ENCODE measurements at places on chromosomes 7 and 10.
A peak's percentile ranks its signal among the peaks of the same experiment; 100 is the strongest.

- DNase-seq, result peak; percentile 37
These were observed 7.4 kb upstream of the PTPRN2 start for GRCh38 chr7:158595068-158595467.

- DNase-seq, result no peak
These were observed 321.3 kb downstream of the CACNA2D1 start for GRCh38 chr7:82122275-82122674.

DNA sequence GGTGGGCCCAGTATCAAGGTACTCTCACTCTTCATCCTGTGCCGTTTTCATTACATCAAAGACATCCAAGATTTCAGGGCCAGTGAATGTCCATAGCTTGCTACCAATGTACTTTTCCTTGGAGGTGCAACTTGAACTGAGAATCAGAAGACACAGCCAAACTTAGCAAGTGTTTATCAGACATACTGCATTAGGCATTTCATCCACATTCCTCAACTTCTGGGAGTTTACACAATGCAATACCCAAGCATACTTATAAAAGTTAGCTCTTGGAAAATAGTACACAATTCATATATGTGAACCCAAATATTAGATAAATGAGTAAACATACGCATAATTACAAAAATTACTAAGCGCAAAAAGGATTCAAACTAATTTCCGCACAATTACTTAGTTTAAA lies 216.3 kb upstream of the RHOBTB1 start:
- no peak for DNase-seq

- DNase-seq, result no peak
These were observed 18.7 kb downstream of the MPP7 start for GRCh38 chr10:28284126-28284525.

DNA sequence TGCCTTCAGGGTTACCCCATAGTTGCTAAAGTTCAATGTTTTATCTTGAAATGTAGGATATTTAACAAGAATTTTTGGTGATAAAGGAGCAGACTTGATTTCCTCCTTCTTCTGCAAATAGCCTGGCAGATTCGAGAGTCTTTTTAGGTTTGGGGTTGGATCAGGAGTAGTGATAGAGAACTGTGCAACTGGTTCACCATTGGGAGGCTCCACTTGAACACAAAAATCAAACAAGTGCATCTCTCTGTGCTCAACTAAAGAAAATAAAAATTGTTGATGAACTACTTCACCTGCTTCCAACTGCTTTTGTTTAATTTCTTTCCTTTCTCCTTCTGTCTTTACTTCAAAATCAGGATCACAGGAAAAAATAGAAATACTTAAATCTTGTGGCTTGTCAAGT lies 58.5 kb downstream of the MACC1 start:
- DNase-seq, result no peak

- peak; percentile 90 for DNase-seq
These were observed 6.6 kb upstream of the WDR91 start for GRCh38 chr7:135217645-135218509.

- DNase-seq, result no peak
These were observed 40.9 kb upstream of the WDR11 start for GRCh38 chr10:120810298-120810697.

DNA sequence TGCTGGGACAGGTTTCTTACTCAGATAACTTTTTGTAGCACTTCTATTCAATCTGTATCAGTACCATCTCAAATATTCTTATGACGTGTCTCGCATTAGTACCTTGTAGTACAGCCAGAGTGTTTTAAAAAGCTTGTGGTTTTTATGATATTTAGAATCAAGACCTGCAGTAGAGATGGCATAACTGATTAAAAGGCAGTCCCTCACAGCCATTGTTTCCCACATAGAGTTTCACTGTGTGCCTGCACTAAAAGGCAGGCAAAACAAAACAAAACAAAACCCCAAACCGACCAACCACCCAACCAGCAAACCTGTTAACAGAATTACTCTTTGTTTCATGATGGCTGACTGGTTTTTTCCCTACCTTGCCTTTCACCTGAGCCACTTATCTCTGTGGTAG lies 221.3 kb upstream of the DGKB start:
- no peak for DNase-seq

GRCh38 chr7:95095966-95096540 lies 188.7 kb downstream of the PPP1R9A start:
- DNase-seq, result no peak

DNA sequence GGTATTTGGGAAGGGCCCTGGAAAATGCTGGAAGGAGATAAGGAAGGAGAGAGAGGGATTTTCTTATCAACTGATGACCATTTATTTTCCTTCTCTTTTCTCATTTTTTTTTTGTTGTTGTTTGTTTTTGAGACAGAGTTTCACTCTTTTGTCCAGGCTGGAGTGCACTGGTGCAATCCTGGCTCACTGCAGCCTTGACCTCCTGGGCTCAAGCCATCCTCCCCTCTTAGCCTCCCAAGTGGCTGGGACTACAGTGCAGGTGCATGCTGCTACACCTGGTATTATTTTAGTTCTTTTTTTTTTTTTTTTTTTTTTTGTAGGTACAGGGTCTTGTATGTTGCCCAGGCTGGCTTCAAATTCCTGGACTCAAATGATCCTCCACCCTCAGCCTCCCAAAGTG lies 52.2 kb downstream of the HIP1 start:
- no peak for DNase-seq

DNA sequence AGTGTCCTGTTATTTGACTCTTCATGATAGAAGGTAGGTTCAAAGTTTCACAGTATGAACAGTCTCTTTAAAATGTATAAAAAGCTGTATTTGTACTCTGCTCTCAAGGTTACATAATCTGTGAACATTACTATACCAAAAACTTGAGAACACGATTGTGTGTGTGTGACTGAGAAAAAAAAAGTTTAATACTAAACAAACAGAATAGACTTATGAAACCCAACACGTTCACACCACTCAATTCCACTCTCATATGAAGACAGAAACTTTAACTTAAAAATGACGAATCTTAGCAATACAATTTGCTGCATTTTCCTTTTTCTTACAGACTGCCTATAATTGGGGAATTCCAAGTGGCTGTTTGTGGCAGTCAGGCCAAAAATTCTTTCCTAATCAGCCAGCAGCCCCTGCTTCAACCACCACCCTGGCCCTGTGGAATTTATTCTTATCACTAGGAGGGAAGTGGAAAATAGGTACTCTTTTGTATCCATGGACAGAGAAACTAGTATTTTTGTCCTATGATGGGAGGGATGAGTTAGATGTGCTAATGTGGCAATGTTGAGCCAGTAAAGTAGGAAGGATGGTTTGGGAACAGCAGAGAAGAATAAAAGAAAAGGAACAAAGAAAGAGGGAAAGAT lies 42.8 kb downstream of the MINDY3 start:
- DNase-seq, result no peak

- DNase-seq, result peak; percentile 70
These were observed 82.9 kb upstream of the AFAP1L2 start for GRCh38 chr10:114486938-114487814.

DNA sequence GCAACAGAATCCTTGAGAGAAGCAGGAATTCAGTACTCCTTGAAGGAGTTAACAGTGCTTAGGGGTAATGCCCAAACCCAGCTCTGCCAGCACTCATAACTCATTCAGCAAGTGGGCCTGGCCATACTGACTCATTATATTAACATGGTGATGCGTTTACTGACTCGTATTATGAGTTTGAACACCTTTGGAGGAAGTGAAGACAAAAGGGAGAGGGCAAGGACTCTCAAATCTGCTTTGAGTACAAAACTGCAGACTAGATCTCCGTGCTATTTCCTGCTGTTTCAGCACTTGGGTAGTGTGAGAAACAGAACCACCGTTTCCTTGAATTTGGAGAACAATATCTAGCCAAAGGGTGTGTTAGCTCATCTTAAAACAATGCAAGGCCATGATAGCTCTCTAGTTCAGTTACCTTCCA lies 30.8 kb downstream of the SLC16A9 start:
- DNase-seq, result no peak

DNA sequence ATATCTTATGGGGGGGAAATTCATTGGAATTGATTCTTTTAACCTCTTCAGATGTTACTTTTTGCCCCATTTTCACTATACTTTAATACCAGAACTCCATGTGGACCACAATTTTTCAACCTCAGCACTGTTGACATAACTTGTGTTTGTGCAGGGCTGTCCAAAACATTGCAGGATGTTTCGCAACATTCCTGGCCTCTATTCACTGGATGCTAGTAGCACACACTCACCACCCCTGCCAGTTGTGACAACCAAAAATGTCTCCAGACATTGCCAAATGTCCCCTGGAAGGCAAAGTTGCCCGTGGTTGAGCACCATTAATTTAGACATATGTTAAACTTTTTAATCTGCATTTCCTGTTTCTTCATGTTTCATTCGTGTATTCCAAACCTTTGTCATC lies 234.7 kb downstream of the GFRA1 start:
- no peak for DNase-seq

GRCh38 chr7:137538361-137538762 lies 194.8 kb upstream of the PTN start:
- DNase-seq, result no peak

DNA sequence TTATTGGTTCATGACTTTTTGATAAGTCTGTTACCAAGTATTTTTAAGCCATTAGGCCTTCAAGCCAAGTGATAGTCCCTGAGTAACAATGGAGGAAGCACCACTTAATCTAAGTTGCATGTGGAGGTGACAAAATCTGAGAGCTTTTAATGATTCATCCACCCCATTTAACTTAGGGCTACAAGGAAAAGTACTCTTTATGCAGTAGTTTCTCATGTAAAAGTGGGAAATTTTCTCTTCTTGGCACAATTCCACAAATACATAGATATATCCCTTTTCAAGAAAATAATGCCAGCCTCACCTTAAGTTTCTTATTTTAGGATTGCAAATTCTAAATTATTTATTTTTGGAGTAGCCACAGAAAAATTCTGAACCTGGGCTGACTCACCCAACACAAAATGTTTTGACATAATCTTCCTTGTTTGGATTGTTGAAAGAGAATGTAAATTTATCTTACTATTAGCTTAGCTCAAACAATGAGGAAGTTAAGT lies 85.7 kb downstream of the SUGCT start:
- DNase-seq, result peak; percentile 9

DNA sequence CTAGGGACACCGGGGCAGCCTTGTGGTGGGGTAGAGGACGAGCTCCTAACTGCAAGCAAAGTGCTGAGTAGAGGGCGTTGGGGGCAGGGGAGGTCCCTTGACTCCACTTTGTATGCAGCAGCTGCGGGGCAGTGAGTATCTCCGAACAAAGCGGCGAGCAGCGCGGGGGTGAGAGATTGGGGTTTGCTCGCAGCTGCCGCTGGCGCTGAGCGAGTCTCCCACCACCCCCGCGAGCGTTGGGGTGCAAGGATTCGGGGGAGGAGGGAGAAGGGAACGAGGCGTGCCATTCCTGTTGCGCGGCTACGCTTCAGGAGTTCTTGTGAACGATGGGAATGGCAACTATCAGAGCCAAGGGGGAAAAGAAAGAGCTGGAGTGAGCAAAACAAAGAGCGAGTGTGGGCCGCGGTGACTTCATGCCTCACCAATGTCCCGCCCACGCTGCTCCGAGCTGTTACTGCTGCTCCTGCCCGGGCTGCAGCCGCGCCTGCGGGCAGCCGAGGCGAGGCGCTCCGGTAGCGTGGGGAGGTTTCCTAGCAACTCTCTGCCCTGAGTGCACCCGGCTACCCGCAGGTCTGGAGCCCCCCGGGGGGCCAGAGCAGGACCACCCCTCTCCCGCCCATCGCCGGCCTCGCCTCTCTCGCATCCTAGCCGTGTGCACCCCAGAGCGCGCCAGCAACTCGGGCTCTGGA lies at the start of gene ITGB8:
TSS of gene ITGB8 (plus strand) at position 662 of the 689 bp plus-strand sequence. CDS start 907 bp downstream, outside the sequence.
- peak; percentile 97 for DNase-seq

DNA sequence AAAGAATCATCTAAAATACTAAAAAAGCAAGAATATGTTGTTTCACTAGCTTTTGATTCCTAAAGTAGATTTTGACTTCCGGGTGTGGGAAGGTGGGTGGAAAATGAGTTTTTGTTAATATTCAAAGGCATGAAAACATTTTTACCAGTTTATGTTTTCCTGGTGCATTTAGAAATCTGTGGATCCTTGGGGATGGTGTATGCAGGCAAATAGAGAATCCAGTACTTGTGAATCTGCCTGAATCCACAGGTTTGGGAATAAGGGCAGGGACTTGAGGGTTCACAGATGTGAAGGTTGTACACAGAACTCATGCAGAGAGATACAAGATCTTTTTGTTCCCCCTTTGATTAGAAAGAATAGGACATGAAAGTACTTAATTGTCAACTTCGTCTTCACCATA lies 22.4 kb downstream of the AUTS2 start:
- DNase-seq, result no peak

DNA sequence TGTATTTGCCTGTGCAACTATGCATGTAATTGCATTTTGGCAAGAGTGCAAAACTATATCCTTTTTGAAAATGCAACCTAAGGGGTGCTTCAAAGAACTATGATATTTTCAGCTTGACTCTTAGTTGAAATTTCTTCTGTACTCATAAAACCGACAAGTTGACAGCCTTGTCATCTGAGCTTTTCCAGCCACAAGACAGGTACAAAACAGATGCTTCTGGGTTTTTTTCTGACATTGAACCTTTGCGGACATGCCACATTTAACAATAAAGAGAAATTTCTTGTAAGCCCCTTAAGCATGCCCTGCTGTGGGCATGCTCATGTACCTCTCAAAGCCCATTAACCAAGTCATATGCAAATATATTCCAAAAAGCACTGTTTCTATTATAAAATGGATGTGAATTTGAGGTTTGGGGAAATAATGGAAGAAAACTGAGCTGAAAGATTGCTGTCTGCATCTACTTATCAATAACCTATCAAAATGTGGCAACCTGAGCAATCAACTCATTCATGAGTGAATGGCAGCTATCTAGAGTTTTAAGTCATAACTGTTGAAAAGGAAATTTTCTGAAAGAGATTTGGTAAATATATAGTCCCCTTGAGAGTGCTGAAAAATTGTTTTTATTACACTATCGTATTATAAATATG lies 1117.0 kb upstream of the LRRTM3 start:
- no peak for DNase-seq

DNA sequence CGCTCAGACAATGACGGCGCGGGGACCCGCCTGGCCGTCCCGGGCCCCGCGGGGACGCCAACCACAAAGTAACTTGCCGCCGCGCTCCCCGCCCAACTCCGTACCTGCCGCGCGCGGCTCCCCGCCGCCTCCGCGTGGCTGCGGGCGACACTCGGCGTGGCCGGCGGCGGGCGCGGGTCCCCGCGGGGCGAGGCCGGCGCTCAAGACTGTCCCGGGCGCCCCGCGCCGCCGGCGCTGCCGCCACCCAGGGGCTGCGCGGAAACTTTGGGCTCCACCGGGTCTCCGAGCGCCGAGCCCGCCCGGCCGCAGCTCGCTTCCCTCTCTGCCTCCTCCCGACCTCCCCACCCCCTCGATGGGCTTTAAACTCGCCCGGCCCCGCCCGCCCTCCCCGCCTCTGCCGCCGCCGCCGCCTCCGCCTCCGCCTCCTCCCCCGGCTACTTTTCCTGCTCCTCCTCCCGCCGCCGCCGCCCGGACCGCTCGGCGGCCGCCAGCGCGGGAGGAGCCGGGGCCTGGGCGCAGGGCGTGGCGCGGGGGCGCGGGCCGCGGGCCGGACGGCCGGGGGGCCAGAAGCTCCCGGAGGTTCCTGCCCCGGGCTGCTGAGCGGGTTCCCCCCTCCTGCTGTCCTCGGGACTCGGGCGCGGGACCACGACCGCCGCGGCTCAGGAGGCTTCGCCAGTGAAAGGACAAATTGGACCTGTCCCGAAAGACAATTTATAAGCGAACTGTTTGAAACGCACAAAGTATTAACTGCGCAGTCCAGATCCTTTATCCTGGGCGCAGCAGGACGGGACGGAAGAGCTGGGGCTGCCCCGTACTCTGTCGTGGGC lies 10.6 kb upstream of the GRB10 start:
- DNase-seq, result peak; percentile 82

- DNase-seq, result peak; percentile 63
These were observed 77.8 kb downstream of the JAZF1 start for GRCh38 chr7:28102797-28103196.

GRCh38 chr7:34844936-34845665 lies 187.1 kb downstream of the NPSR1 start:
- DNase-seq, result no peak
